ENCODE measurements at places on chromosomes 5 and 9.

- no peak for DNase-seq
Observed at GRCh38 chr5:56668996-56669395, 146.4 kb upstream of the MAP3K1 start.

DNA sequence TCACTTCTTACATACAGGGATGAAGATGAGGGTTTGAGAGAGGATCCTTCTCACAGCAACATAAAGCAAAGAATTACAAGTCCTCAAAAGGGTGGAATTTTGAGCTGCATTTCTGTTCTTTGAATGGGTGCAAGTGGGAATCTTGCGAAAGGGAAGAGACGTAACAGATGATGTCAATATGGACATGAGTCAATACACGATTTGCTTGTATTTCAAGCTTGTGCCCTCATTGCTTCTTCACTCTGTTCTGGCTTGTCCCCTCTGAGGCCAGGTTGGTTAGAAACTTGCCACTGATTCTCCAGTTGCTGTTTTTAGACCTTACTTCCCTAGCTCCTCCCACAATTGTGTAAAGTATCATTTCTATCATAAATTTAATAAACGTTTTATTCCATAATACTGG, 104.8 kb upstream of the CLINT1 start:
- DNase-seq: no peak

DNA sequence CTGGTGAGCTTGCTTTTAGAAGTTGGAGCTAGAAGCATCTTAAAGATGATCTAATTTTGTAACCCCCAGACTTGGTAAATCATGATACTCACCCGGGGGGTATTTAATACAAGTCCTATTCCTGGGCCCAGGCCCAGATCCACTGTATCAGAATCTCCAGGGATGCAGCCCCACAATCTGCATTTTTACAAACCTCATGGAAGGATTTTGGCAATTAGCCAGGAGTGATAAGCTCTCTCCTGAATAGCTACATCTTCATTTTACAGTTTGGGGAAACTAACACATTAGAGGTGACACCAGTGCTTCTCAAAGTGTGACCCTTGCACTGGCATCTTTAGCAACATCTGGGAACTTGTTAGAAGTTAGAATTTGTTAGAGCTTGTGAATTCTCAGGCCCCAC, 31.2 kb upstream of the OTP start:
- DNase-seq: no peak

- DNase-seq: no peak
Observed at GRCh38 chr9:126624912-126625311, 11.2 kb downstream of the LMX1B start.

GRCh38 chr9:117490199-117490598, 75.3 kb upstream of the ASTN2 start:
- DNase-seq: no peak

GRCh38 chr5:149442563-149443182, 63.6 kb upstream of the IL17B start:
- DNase-seq: no peak

- no peak for DNase-seq
Observed at GRCh38 chr5:175713930-175714329, 56.1 kb downstream of the HRH2 start.

GRCh38 chr5:146111409-146111808, 6.0 kb upstream of the PLAC8L1 start:
- DNase-seq: no peak

- DNase-seq: no peak
Observed at GRCh38 chr5:66892716-66893115, 296.5 kb downstream of the MAST4 start.

GRCh38 chr5:124706729-124707361, 39.6 kb downstream of the ZNF608 start:
- DNase-seq: no peak

GRCh38 chr5:114789773-114790402, 379.8 kb downstream of the TRIM36 start:
- no peak for DNase-seq

- DNase-seq: no peak
Observed at GRCh38 chr9:87883990-87884389, 1.3 kb downstream of the SPATA31E1 start.

DNA sequence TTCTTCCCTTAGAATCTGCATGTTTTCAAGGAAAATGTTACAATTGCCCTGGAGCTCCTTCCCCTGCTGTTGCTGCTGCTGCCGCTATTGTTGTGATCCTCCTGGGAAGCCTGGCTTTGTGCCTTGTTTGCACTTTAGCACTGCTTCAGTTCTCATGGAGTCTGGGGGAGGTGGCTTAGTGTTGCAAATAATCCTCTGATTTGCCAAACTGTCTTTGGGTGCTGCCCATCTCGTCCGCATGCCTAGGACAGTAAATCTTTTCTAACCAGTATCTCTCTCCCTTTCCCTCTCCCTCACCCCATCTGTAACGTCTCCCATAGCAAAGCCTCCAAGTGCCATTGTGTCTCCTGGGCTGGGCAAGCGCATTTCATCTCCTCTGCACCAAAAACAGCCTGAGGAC, 30.3 kb downstream of the FAM240B start:
- no peak for DNase-seq

GRCh38 chr5:53481887-53482716, 1.7 kb downstream of the FST start:
- peak; percentile 24 for DNase-seq

DNA sequence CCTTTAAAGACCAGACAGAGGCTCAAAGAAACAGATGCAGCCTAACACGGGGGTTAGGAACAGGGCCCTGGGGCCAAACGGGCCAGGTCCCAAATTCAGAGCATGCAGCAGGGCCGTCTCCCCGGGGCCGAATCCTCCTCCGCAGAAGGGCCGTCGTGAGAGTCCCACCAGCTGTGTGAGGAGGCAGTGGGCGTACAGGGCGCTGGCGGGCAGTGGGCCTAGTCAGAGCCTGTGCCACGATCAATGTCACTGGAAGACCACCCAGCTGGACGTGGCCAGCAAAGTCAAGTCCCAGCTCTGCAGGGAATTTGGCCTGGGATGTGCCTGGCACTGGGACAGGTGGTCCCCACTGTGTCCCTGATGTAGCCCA, 15.8 kb upstream of the FCN2 start:
- DNase-seq: no peak
